ENCODE measurements at places on chromosomes 6 and 20.

- DNase-seq, result no peak
Measured at GRCh38 chr6:137746264-137746663, 120.8 kb upstream of the TNFAIP3 start.

- no peak for DNase-seq
Measured at GRCh38 chr6:67870321-67870720, 764.8 kb upstream of the ADGRB3 start.

GRCh38 chr6:137783710-137784109 lies 83.3 kb upstream of the TNFAIP3 start:
- no peak for DNase-seq

GRCh38 chr6:138864343-138864890 lies 68.5 kb downstream of the ECT2L start:
- no peak for DNase-seq

DNA sequence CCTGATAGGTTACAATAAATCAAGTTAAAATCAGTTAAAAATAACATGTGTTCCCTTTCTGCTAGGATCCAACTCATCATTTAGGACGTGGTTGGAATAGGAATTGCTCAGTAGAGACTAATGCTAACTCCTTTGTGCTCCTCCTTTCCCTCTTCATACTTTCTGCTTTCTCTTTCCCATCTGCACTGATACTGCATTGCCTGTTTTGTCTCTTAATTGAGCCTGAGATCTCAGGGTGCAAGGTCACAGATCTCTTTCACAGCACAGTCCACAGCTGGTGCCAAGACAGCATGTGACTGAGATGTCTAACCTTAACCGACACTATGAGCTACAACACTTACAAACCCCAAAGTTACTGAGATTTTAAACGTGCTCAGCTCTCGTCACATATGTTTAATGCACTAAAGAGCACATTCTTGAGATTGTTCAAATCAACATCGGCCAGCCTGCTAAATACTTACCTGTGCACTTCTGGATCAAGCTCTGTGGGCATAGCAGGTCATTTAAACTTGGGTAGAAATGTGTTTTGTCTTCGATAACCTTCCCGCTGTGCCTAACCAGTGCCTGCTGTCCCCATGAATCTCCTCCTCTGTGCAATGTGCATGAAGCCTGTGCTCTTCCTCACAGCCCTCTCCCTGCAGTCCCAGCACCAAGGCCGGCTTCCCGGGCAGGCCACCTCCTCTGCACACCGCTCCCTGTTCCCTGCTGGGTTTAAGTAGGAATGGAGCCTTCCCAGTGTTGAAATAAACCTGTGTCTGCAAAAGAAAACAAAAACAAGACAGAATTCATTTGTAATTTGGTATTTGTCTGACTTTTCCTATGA lies 39.6 kb upstream of the AFDN start:
- no peak for DNase-seq

GRCh38 chr20:41309817-41310216 lies 7.7 kb downstream of the ZHX3 start:
- no peak for DNase-seq

- DNase-seq, result no peak
Measured at GRCh38 chr6:166924531-166924930, 31.8 kb downstream of the RNASET2 start.

DNA sequence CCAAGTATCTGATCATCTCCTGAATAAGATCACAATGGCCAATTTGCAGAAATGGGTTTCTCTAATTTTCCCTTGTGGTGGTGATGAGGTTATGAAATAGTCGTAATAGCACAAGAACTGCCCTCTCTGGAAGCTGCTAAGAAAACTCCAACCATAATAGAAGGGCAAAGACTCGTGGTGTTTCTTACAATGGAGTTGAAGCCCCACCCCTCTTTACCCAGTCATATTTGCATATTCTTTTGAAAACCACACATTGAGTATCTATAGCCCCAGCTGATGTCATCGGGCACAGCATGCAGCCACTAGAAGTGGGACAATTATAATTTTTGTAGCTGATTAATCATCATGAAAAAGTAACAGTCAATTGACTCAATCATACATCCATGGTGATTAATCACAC lies 452.1 kb upstream of the POU3F2 start:
- no peak for DNase-seq

DNA sequence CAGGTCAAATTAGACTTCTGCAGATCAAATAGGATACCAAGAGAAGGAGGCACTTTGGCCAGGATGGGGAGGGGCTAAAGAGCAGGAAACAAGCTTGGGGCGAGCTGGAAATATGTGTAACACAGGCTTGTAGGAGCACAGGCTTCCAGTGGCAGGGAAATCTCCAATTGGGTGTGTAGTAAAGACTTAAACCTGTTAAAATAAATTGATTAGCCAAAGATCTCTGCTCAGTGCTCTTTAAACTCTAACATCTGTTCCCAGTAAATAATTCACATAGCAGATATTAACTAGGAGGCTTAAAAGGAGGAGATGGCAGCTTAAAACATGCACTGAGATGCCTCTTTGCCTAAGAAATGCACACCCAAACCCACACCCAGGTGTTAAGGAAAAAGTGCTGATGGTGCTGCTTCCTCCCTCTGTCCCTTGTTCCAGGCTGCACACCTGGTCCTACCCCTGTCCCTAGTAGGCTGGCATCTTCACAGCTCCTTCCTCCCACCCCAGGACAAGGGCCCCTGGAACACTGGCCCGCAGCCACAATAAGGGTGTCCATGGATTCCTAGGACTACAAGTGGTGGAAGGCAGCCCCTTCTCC lies 93.5 kb upstream of the MLN start:
- DNase-seq, result no peak

- DNase-seq, result no peak
Measured at GRCh38 chr20:62088258-62089127, 22.8 kb upstream of the TAF4 start.

DNA sequence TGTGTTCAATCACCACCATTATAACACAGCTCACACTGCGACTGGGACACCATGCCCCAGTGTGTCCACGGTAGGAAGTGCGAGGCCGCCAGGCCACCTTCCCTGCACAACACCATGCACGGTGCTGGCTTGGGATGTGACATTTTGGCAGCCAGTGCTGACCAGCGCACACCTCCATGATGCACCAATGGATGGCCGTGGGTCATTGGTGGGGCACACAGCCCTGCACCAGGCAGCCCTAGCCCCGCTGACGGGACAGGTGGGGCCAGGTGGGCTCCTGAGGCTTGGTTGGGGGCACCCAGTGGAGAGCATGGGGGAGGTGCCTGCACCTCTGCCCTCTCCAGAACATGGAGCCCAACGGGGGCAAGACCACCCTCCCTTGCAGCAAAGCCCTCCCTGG lies 18.2 kb upstream of the FRMD1 start:
- DNase-seq, result no peak

- peak; percentile 21 for DNase-seq
Measured at GRCh38 chr6:85676086-85676729, 33.5 kb upstream of the SYNCRIP start.

DNA sequence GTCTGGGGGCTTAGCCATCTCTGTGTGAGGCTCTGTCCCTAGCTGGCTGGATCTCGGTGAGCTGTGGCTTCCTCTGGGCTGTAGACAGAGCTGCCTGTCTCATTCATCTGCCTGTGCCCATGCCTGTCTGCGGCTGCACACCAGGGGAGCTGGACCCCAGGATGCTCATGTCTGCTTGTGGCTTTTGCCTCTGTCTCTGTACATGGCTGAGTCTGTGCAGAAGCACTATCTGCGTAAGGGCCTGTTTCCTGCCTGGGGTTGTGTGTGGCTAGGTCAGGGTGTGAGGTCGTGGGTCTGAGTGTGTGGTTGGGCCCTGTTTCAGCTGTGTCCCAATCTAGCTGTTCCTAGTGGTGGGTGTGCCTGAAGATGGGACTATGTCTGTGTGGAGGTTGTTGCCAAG lies 68.2 kb downstream of the CDH22 start:
- DNase-seq, result no peak

- peak; percentile 6 for DNase-seq
Measured at GRCh38 chr6:150076196-150076893, 7.4 kb upstream of the ULBP3 start.

DNA sequence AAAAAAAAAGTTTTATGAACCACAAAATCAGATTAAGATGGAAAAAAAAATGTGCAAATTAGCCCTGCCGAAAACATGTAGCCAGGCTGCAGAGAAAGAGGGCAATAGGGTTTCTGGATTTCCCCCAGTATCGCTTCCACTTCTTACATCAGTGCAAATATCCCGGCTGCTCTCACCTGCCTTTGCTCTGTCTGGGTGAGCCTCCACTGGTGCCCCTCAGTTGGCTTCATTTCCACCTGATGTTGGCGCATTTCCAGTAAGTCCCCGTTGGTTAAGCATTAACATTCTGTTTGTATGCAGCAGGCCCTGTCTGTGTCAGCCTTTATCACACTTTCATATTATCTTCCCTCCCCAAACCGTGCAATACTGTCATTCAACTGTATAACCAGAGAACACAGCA lies 215.1 kb downstream of the CBLN4 start:
- DNase-seq, result no peak

- DNase-seq, result no peak
Measured at GRCh38 chr6:17945111-17945510, 42.3 kb downstream of the KIF13A start.

DNA sequence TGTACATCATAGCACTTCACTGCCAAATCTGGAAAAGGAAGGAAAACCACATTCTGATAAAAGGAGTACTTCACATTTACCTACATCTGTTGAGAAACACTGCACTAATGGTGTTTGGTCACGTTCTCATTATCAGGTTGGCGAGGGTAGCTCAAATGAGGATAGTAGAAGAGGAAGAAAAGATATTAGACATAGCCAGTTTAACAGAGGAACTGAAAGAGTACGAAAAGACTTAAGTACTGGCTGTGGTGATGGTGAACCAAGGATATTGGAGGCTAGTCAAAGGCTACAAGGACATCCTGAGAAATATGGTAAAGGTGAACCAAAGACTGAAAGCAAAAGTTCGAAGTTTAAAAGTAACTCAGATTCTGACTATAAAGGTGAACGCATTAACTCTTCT lies 32.0 kb upstream of the GJA10 start:
- DNase-seq, result no peak
